ENCODE measurements at places on chromosomes 2 and 18. TPM values are rescaled to one million over a fixed set of nuclear protein-coding genes. Genes with fewer than 3 reads are reported as not detected.

GRCh38 chr2:192283450-192283849, 88.7 kb upstream of the TMEFF2 start:
- no peak for DNase-seq

DNA sequence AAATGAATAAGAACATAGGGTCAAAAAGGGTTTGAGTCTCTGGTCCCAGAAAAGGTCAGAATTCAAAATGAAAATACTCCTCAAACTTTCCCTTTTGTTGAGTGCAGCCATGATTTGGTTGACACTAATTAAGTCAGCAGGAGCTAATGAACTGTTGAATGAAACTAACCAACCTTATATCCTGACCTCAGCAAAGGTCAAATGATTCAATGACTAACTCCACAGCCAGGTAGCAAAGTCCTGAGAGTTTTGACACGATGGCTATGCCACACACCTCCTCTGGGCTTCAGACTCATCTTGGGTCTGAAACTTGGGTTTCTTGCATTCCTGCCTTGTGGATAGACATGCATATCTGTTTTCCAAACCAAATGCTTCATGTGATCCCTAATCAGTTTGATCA, 172.3 kb downstream of the INO80D start:
- no peak for DNase-seq

DNA sequence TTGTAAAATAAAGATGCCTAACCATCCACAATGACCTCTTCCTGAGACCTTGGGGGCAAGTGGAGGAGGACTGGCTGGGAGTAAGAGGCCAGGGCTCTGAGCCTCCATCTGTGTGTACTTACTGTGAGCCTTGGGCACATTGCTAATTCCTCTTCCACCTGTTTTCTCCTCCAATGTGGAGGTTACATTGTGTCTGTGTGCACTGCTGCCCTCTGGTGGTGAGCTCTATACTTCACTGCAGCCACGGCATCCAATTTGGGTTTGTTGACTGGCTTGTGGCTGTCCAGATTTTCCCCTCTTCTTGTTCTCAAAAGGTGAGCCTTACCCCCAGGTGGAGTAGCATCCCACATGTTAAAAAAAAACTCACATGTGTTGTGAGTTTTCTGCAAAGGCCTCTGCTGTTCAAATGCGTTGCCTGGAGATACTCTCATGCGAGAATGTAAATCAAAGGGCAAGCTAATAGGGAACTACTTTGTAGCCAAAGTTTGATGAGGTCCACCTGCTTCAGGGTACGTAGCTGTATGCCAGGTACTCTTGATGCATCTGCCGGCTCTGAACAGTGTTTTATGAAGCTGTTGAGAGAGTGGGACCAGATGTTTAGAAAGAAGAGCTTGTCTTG, 80.8 kb downstream of the APOB start:
- DNase-seq = peak; percentile 59

DNA sequence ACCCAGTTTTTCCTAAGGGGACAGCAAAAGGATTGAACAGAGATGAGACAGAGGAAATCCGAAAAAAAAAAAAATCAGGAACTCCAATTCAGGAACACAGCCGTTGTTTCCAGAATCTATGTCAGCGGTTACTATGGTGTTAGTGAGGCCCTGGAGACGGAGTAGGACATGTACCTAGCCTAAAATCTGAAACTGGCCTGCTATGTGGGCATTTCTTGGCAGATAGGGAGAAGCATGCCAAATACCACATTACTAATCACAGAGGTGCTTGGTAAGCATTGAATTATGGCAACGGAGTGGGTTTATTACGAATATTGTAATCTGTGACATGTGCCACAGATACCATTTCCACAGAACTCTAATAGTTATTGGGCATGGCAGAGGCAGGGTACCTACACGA, 530.6 kb downstream of the CCDC85A start:
- peak; percentile 13 for DNase-seq

GRCh38 chr2:44777537-44777936, 164.0 kb upstream of the SIX3 start:
- peak; percentile 23 for DNase-seq

Gene RAD51AP2
- total RNA-seq = not detected

Gene GAREM1
- total RNA-seq = 1.5 TPM

Data from Daoy (cell line).